ENCODE measurements at places on chromosomes 5 and 9.

DNA sequence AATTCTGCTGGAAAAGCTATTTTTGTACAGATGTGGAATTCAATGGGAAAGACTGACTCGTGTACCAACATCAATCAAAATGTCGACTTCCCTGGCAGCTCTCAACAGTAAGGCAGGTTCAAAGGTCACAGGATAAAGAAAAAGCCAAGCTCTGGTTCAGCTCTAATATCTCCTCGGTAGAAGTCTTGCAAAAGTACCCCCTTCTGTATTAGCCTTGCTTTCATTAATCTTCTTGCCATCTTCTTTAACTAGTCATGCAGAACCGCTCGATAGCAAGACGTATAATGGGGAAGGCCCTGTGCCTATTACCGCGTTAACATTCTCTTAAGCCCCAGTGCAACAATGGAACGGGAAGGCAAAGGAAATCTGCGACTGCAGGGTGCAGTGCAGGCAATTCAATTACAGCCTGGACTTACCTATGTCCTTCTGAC is 201.2 kb downstream of the GAPVD1 start:
- no peak overlapping the region for H3K27ac ChIP-seq
- H3K27me3 ChIP-seq, result no peaks in the 10 kb centered on the region
- H3K4me1 ChIP-seq, result peaks cover 8% of the 10 kb centered on the region

GRCh38 chr9:22160221-22160620 is 151.1 kb upstream of the CDKN2B start:
- no peak overlapping the region for H3K27ac ChIP-seq
- H3K27me3 ChIP-seq, result peaks cover 15% of the 10 kb centered on the region
- peaks cover 21% of the 10 kb centered on the region for H3K4me1 ChIP-seq
- no peak overlapping the region for H3K4me3 ChIP-seq

GRCh38 chr9:89649039-89649691 is 44.4 kb downstream of the GADD45G start:
- H3K4me1 ChIP-seq, result no peaks in the 10 kb centered on the region
- no peak overlapping the region for H3K4me3 ChIP-seq
- H3K27me3 ChIP-seq, result peaks cover 12% of the 10 kb centered on the region
- no peaks in the 10 kb centered on the region for H3K36me3 ChIP-seq
- no peak overlapping the region for H3K27ac ChIP-seq

GRCh38 chr5:158838781-158839180 is 260.9 kb downstream of the EBF1 start:
- H3K4me1 ChIP-seq, result peaks cover 24% of the 10 kb centered on the region
- H3K4me3 ChIP-seq, result no peak overlapping the region
- no peaks in the 10 kb centered on the region for H3K27me3 ChIP-seq
- DNase-seq, result no peak
- peaks cover 42% of the 10 kb centered on the region for H3K36me3 ChIP-seq

GRCh38 chr5:176578391-176578808 is 29.3 kb downstream of the CDHR2 start:
- H3K36me3 ChIP-seq, result no peaks in the 10 kb centered on the region
- H3K4me3 ChIP-seq, result no peak overlapping the region

- H3K36me3 ChIP-seq, result peaks cover 3% of the 10 kb centered on the region
- peak overlapping the region; percentile 72 for H3K27ac ChIP-seq
- peaks cover 55% of the 10 kb centered on the region for H3K4me1 ChIP-seq
- no peak for DNase-seq
These were observed 82.6 kb downstream of the GALNT10 start for GRCh38 chr5:154273028-154273617.

DNA sequence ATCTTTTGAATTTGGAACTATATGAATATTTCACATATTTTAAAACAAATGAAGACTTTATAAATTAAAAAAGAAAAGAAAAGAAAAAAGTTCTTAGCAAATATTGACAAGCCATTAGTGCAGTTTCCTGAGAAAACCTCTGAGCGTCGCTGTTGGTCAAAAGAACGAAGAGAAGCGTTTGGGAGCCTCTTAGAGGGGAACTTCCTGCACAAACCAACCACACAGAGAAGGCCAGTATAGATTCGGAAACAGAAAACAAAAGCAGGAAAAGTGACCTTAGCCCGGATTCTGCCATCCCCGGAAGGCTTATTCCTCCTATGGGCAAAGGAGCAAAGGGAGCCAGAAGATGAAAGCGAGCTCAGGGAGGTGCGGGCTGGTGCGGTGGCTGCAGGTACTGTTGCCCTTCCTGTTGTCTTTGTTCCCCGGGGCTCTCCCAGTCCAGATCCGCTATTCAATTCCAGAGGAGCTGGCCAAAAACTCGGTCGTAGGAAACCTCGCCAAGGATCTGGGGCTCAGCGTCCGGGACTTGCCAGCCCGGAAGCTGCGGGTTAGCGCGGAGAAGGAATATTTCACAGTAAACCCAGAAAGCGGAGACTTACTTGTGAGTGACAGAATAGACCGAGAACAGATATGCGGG is at the start of gene PCDHGB2:
TSS of gene PCDHGB2 (plus strand) at position 205 of the 637 bp plus-strand sequence. CDS start at position 347, 142 bp downstream.
- H3K4me3 ChIP-seq, result no peak within 1 kb of the TSS
- no peaks in the 10 kb centered on the region for H3K4me1 ChIP-seq
- H3K27ac ChIP-seq, result no peak within 1 kb of the TSS
- no peaks in the 10 kb centered on the region for H3K36me3 ChIP-seq
- H3K27me3 ChIP-seq, result no peaks in the 10 kb centered on the region
- DNase-seq, result no peak

Data from osteocyte (in vitro differentiated cells).